Fibroblast of the aortic adventitia (primary cell): ENCODE measurements at places on chromosomes 3 and 15.
A peak's percentile ranks its signal among the peaks of the same experiment; 100 is the strongest.

- no peak for DNase-seq
These were observed 115.9 kb upstream of the CCNL1 start for GRCh38 chr3:157275832-157276231.

DNA sequence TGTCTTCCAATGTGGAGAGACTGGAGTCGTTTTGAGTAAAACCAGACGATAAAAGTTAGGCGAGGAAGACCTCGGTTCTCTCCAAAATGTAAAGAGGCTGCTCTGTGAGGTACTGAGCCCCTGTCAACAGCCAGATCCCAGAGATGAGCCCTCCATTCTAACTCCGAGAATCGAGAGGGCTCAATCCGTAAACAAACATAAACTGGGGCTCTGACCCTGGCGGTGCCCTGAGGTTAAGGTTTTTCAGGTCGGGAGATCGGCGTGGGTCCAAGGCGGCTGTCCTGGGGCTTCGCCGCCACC, 417 bp downstream of the TBCCD1 start:
- peak; percentile 12 for DNase-seq

- no peak for DNase-seq
These were observed 187.5 kb downstream of the LPP start for GRCh38 chr3:188341501-188341900.

DNA sequence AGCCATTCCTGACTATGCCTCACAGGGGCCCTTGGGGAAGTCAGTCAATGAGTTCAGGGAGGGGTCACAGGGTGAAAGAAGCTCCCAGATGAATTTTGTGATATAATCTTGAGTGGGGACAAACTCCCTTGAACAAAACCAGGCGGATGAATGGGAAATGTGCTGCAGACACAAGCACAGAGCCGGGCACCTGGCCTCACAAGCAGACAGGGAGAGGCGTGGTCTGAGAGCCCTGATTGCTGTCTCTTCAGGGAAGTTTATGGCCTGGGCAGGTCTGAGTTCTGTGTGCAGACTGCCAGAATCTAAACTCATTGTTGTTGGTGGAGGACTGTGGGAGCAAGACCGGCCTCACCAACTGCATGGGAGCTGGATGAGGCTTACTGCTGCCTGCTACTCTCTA, 591.8 kb downstream of the EPHA3 start:
- DNase-seq, result no peak

DNA sequence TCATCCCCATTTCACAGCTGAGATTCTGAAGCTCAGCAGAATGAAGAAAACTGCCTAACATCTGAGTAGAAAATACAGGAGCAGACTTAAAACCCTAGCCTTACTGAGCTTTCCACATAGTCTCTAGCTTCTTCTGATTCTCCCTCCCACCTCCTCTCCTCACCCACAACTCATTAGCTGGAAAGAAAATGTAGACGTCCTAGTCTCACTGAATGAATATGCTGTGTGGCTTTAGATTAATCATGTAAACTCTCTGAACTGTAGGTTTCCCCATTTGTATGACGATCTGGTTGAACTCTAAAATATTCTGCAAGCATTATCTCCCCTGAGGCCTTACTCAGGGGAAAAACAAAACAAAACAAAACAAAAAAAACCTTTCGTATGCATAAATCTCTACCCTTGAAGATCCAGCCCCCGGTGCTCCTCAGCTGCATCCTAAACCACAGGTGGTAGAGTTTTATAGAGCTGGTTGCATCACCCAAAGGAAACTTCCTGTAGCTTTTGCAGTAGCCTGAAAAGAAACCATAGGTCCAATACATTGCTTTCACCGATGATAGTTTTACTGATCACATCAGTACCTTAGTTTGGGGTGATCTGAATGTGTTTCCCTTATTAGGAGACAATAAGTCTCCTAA, 40.6 kb downstream of the FOXB1 start:
- DNase-seq, result no peak

DNA sequence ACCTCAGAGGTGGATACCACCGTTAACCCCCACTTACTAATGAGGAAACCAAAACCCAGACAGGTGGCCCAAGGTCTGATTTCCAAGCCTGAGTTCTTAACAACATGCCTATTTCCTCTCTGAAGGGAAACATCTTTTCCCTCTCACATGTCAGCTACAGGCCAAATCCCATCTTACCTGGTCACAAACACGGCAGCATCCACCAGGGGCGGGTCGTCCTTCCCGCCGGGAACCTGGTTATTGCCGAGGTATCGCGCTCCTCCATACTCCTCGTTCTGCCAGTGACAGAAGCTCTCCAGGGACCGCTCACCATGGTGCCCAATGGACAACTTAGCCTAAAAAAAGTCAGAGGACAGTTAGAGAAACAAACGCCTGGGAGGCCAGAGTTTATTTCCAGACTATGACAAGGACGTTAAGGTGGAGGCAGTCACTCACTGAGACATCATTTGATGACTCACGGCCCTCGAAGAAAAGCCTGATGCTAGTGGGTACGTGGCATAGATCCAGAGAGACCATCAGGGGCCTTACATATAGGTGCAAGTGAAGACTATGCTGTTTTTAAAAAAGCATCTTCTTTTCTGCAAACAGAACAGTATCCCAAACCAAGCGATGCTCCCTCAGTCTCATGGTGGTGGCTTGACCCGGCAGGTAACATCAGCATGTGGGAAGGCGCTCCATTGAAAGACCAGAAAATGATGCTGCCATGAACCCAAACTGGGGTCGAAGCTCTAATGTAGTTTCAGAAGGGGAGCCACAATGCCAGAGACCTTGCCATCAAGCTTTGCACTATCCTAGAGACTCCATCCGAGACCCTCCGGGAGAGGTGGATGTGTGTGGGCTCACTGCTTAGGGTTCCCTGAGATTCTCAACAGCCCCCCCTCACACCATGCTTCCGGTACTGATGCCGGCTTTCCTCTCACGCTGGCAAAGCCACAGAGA, 80.2 kb downstream of the ADAMTS17 start:
- DNase-seq, result no peak

- peak; percentile 72 for DNase-seq
These were observed 5.7 kb downstream of the LYSMD2 start for GRCh38 chr15:51731549-51732267.

GRCh38 chr3:62370112-62370857, 3.1 kb downstream of the FEZF2 start:
- no peak for DNase-seq

DNA sequence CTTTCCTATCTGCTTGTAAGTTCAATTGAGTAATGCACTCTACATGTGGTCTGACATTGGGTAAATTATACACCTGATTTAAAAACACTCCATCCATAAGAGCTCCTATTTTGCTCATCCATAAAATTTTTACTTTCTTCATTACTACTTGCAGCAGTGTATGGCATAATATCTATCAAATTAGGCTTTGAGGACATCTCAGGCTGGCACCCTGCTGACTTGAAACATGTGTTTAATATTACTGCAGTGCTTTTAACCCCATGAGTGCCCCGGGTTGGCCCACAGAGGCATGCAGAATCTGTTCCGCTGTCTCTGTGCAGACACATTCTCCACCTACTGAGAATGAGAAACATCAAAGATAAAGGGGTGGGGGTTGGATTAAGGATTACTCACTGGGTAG, 249.9 kb upstream of the DNAJC19 start:
- no peak for DNase-seq

- DNase-seq, result peak; percentile 49
These were observed 1.0 kb downstream of the KAT2B start for GRCh38 chr3:20041197-20041780.

DNA sequence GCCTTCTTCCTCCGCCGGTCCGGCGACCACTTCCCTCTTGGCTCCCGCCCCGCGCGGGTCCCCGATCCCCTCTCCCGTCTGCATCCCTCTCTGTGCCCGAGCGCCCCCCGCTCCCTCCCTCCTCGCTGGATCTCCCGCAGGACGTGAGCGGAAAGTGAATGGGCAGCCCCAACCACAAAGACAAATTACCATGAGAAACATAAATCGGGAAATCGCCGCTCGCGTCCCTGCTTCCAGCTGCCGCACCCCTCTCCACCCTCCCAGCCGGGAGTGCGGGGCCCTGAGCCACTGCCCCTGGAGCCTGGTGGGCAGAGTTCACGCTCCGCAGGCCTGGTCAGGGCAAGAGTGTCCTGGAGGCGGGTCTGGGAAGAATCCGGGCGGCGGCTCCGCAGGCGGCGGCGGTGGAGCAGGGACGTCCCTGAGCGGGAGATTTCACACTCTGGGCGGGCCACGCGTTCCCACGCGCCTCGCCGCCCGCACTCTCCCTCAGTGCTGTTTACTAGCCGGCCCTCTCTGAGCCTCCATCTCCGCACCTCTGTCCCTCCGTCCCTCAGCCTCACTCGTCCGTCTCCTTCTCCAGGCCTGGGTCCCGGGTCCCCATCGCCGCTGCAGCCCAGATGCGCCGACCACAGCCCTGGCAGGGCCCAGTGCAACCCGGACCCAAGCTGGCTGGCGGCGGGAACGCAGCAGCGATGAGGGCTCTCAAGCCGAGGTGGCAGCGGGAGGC, 835 bp downstream of the SEMA5B start:
- DNase-seq, result no peak

- no peak for DNase-seq
These were observed 1.7 kb upstream of the FAM3D start for GRCh38 chr3:58668247-58668646.

- DNase-seq, result peak; percentile 73
These were observed 244.5 kb downstream of the CD47 start for GRCh38 chr3:107846279-107846852.

- DNase-seq, result peak; percentile 96
These were observed 449.4 kb upstream of the PROK2 start for GRCh38 chr3:72234391-72234790.

- DNase-seq, result peak; percentile 97
These were observed 17.0 kb upstream of the AVEN start for GRCh38 chr15:34055868-34056595.

GRCh38 chr3:53170325-53171063, 9.5 kb downstream of the PRKCD start:
- DNase-seq, result no peak

GRCh38 chr3:130423064-130423463, 77.6 kb downstream of the COL6A5 start:
- no peak for DNase-seq

GRCh38 chr3:56952061-56952460, 108.4 kb upstream of the SPATA12 start:
- no peak for DNase-seq
